HS-5 (cell line): ENCODE measurements at places on chromosomes 13 and 19.
A peak's percentile ranks its signal among the peaks of the same experiment; 100 is the strongest.

GRCh38 chr13:75873494-75873893, 237.4 kb downstream of the LMO7 start:
- DNase-seq, result no peak

DNA sequence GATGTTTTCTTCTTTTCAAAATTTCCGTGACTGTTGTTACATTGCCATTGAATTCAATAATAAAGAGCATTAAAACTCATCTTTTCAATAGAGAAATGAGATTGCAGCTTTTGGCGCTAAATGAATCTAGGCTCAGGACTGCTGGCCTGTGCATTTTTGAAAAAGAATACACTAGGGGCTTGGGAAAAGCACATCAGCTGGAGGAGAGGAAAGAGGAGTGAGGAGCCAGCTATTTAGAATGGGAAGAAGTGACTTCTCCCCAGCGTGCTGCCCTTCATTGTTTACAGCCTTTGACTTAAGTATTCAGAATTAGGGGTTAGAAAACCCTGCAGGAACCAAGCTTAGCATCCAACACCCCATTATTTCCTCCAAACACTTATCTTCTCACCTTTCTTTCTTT, 43.3 kb downstream of the TNFSF11 start:
- no peak for DNase-seq

DNA sequence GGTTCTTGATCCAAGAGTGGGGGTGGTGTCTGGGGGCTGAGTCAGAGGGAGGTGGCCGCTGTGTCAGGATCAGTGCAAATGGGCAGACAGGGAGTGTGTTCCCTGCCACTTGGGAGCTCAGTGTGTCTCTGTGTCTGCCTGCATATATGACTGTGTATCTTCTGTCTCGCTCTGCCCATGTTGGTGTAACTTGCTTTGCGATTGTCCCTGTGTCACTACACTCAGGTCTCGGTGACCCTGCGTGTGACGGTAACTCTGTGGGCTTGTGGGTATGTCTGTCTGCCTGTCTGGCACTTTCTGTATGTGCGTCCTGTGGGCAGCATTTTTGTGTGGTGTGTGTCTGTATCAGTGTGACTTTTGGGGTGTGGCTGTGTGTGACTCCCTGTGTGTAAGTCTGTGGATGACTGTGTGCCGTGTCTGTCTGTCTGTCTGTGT, 8.2 kb upstream of the ERFL start:
- DNase-seq, result no peak

DNA sequence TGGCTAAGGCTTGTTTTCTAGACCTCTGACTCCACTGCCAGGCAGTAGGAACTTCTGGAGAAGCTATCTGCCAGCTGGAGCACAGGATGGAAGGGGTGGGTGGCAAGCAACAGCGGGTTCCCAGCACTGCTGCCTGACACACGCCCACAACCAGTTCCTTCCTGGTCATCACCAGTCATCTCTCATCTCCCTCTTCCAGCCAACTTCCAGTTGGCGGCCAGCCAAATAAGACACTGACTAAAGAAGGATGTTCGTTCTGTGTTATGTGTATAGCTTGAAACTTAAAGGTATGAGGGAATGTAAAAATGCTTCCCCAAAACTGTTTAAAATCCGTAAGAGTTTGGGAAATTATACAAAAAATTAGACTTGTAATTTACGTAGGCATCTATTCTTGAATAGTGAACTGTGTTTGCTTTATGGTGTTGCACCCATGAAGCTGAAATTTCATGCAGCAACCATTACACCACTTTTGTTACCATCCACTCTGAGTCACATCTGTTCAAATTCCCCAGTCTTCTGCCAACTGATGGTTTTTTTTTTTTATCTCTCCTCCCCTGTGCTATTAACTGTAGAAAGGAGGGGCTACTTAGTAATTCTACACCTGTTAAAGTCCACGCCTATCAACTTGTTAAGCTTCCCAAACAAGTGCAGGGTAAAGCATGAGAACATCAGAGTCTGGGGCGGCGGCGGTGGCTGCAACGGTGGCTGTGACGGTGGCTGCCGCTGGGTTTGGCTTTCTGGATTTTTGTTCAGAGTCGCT, 86.2 kb upstream of the FRY start:
- peak; percentile 38 for DNase-seq

DNA sequence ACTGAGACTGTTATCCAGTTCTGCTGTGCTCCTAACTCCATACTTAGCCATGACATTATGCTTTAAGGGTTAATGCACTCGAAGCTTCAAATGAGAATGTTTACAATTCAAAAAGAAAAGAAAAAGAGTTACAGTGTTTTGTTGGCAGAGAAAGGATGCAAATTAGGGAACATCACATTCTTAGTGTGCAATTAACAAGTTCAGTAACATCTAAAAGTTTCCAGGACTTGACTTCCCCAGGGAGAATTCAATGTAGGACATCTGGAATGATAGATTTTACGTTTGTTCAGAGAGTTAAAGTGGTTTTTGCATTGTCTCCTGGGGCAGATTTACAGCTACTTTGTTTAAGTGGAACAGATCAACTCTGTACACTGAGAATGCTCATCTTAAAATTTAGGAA, 525.2 kb downstream of the LIG4 start:
- DNase-seq, result no peak

DNA sequence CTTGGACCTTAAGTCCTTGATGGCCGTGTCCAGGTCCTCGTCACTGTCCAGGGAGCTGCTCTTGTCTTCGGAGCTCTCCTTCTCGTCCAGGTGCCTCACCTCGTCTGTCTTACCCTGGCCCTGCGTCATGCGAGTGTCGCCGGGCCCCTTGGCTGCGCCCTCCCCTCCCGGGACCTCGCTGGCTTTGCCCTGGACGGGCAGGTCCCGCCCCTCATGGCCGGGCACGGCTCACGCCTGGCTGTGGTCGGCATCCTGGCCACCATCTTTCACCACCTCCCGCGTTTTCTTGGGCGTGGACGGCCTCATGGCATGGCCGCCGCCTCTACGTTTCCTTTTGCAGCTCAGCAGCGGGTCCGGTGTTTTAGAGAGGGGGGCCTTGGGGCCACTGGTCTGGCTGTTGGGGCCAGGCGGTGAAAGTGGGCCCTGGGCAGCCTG, 14.8 kb downstream of the RB1 start:
- DNase-seq, result no peak

GRCh38 chr19:31598730-31599238, 249.5 kb upstream of the TSHZ3 start:
- DNase-seq, result no peak

GRCh38 chr13:64688893-64689677, 2541.1 kb downstream of the PCDH9 start:
- DNase-seq, result peak; percentile 56

- DNase-seq, result no peak
Measured at GRCh38 chr13:112073245-112074138, 6.5 kb downstream of the SOX1 start.

DNA sequence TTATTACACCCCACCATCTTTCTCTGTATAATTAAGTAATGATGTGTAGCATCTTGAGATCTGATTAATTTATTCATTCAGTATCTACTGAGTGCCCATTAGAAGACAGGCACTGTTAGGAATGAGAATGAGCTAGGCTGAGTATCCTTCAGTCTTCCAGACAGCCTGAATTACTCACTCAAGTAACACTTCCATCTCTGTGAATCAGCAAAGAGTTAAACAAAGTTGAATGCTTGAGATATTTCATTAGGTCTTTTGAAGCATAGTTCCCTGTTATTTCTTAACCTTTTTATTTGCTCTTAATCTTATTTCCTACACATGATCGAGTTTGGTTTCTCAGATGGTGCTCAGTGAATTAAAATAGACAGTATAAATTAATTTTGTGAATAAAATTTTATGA, 413.7 kb downstream of the DCT start:
- no peak for DNase-seq

GRCh38 chr13:39935155-39935554, 279.7 kb downstream of the COG6 start:
- no peak for DNase-seq

DNA sequence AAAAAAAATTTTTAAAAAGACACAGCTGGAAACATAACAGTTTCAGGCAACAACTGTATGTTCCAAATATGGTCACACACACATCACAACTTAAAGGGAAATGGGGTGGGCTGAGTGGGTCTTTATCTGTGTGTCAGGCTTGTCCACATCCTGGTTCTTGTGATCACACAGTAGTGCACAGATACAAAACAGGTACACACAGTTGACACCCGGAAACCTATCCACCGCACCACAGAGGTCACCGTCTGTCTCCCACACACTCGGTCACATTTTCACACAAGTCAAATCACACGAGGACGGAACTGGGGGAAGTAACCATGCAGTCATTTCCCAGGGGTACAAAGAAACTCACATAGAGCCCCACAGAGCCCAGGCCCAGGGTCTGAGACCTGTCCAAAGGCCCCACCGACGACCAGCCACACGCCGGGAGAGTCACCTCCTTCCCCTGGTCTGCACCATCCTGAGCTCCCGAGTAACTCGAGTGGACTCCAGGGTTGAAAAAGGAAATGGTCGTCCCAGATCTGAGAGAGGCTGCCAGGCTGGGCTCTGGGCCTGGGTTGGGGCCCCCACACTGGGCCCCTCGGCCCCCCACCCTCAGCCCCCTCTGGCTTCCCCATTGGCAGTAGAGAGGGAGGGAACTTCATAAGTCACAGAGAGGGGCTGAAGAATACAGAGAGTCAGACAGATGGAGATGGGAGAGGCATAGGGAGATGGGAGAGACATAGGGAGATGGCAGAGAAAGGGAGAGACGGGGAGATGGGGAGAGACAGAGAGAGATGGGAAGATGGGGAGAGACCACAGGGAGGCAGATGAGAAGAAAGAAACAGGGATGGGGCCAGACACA, 1.3 kb upstream of the PPAN start:
- DNase-seq, result no peak

- no peak for DNase-seq
Measured at GRCh38 chr13:98272549-98272948, 95.5 kb upstream of the RNF113B start.

- DNase-seq, result peak; percentile 13
Measured at GRCh38 chr19:5292822-5293611, 47.6 kb downstream of the PTPRS start.

DNA sequence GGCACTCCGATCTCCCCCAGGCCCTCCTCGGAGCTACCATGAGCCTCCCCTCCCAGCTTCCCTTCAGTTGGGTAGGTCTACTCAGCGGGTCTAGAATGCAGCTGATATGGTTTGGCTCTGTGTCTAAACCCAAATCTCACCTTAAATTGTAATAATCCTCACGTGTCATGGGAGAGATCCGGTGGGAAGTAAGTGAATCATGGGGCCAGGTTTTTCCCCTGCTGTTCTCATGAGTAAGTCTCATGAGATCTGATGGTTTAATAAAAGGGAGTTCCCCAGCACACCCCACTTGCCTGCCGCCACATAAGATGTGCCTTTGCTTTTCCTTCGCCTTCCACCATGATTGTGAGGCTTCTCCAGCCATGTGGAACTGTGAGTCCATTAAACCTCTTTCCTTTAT, 14.5 kb upstream of the DOCK9 start:
- no peak for DNase-seq

DNA sequence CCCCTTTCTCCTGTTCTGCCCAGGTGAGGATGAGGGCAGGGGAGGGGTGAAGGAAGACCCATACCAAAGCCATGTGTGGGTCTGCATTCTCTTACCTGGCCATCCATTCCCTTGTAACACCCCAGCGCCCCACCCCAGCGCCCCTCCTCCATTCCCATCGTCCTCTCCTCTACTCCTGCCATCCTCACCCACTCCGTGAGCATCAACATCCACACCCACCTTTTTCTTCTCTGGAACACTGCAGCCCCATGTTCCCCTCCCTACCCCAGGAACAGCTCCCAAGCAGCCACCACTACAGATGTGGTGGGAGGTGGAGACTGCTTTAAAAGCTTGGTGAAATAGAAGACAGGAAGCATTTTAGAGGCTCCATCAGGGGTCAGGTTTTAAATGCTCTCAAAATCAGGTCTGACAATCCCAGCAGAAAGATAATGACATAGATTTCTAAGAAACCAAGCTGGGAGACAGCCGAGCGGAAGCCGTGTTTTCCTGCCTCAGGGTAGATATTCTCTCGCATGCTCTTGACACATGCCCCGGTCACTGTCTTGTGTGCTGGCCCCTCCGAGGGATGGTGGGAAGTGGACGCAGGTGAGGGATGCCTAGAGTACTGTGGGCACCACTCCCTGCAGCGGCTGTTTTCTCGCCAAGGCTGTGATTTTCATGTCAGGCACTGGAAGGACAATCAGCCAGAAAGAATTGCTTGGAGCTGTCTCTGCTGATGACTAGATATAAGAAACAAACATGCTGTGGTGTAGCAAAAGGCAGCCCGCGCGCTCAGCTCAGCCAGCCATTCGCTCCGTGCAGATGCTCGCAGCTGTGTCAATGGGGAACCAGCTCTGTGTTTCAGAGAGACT, 9.8 kb downstream of the MEDAG start:
- no peak for DNase-seq
